ENCODE measurements at places on chromosomes 11 and 22. TPM values are rescaled to one million over a fixed set of nuclear protein-coding genes. Genes with fewer than 3 reads are reported as not detected.

OR8D4 gene
- not detected for total RNA-seq

DNA sequence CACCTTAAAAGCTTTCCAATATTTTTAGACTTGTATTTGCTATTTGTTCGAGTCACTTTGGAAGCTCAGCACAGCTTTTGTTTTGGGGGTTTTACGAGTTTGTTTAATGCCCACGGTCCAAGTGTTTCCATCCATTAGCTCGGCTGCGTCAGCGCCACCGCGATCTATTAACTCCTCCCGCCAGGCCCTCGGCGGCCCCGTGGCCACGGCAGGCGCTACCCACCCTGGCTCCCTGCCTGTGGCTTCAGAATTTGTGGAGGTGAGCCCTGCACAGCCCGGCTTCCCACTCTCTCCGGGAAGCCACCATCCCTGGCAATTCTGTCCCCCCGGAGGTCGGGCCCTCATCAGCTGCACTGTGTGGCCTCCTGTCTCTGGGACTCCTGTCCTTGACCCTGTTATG, 648.5 kb downstream of the BRD1 start:
- DNase-seq: no peak

- no peak for DNase-seq
Observed at GRCh38 chr11:119902656-119903231, 173.7 kb upstream of the NECTIN1 start.

ACTN3 gene
- total RNA-seq: 0.09 TPM

GRCh38 chr11:80473562-80473961, 1032.7 kb upstream of the TENM4 start:
- DNase-seq: no peak

WBP2NL gene
- 0.51 TPM for total RNA-seq

Measured in right cardiac atrium (tissue), 5 donors.